ENCODE measurements at places on chromosomes 1 and 21.

GRCh38 chr1:30225357-30225756 is 498.0 kb downstream of the MATN1 start:
- no peak for DNase-seq

- no peak for DNase-seq
These were observed 83.9 kb downstream of the MT1HL1 start for GRCh38 chr1:236920286-236920894.

- DNase-seq, result no peak
These were observed 42.9 kb downstream of the HSPG2 start for GRCh38 chr1:21894034-21894881.

DNA sequence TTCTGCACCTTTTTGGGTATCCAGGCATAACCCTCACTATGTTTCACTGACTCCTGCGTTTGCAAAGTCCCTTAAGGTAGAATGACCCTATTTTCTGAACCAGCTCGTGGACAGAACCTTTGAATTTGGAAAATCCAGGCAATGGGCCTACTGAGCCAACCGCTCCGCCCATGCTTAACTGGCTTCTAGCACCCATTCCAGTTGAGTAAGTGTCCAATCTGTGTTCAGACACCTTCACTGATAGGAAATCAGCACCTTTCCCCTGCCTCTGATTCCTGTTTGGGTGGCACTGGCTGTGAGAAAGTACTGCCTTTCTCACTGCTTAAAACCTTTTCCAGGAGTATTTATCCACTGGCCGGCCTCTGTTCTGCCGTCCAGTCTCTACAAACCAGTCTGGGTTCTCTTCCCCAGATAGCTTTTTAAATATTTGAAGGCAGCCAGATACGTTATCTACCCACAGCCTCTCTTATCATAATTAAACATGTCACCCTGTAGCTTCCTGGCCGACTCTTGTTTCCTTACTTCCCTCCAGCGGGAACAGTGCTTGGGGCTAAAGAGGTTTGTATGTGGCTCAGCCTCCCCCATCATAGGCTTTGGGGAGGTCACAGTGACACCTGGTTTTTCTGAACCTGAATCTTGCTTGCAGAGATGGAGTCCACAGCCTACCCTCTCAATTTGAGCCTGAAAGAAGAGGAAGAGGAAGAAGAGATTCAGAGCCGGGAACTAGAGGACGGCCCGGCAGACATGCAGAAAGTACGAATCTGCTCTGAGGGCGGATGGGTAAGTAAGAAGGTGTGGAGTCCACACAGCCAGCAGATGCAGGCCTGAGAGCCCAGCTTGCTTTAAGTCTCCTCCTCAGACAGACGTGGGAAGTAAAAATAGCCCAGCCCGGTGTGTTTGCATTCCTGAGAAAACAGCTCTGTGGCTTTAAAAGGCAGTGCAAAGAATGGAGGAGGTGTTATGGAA is 1.3 kb downstream of the POGK start:
- DNase-seq, result no peak

- no peak for DNase-seq
These were observed 93.2 kb downstream of the CCDC185 start for GRCh38 chr1:223486366-223486765.

- DNase-seq, result no peak
These were observed 445 bp upstream of the RGS4 start for GRCh38 chr1:163068716-163069115.

- no peak for DNase-seq
These were observed at the start of gene CFAP45 for GRCh38 chr1:159900086-159900680. Gene CFAP45, minus strand, starts transcription at chr1:159900165. Its CDS starts 67 bp downstream, at chr1:159900098.

DNA sequence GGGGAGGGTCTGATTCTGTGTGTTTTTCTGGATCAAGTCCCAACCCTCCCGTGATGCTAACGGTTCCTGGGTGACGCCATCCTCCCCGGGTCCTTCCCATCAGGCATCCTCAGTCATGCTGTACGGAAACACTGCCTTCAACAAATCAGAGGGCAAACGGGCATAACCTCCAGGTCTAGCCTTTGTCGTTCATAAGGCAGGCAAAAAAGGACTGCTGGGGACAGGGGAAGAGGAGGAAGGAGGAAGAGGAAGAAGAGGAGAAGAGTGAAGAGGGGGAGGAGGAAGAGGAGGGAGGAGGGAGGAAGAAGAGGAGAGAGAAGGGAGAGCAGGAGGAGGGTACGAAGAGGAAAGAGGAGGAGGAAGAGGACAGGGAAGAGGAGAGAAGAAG is 84.4 kb downstream of the ITPKB start:
- no peak for DNase-seq

- no peak for DNase-seq
These were observed 106.8 kb upstream of the PALMD start for GRCh38 chr1:99539131-99539530.
